ENCODE measurements at places on chromosomes 1 and 21. TPM values are rescaled to one million over a fixed set of nuclear protein-coding genes. Genes with fewer than 3 reads are reported as not detected.

- no peak for DNase-seq
Observed at GRCh38 chr1:110229348-110230001, 19.4 kb downstream of the KCNC4 start.

C1orf116 gene
- 0.74 TPM for total RNA-seq

ZBTB7B gene
- 42.8 TPM for total RNA-seq

XCL2 gene
- total RNA-seq = 0.58 TPM

FAM131C gene
- 5.4 TPM for total RNA-seq

PRAMEF6 gene
- total RNA-seq = not detected
